ENCODE measurements at places on chromosomes 13 and 19. TPM values are rescaled to one million over a fixed set of nuclear protein-coding genes. Genes with fewer than 3 reads are reported as not detected.

Gene CPB2
- not detected for total RNA-seq

Gene F7
- 0.29 TPM for total RNA-seq

Gene LIM2
- total RNA-seq = 0.36 TPM

Gene APC2
- 0.07 TPM for total RNA-seq

Gene TYROBP
- total RNA-seq = not detected

Gene ZNF446
- total RNA-seq = 6.4 TPM

Gene MUC16
- not detected for total RNA-seq

Gene STK11
- 74.3 TPM for total RNA-seq

Gene PRR20E
- not detected for total RNA-seq

Gene LRRC63
- 0.45 TPM for total RNA-seq

Gene ZSCAN1
- total RNA-seq = not detected

Gene ZNF253
- total RNA-seq = 11.0 TPM

Gene FGF21
- not detected for total RNA-seq

DNA sequence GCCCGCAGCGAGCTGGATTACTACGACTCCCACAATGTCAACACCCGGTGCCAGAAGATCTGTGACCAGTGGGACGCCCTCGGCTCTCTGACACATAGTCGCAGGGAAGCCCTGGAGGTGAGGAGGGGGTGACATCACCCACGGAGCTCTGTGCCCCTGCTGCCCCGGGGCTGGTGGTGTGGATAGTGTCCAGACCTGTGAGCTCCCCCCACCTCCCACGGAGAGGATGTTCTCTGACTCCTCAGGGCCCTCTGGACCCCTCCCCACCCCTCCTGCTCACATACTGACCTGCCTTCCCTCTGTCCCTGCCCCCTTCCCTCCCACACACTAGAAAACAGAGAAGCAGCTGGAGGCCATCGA, 20.7 kb downstream of the CAPN12 start:
- DNase-seq = no peak
- peaks cover 12% of the 10 kb centered on the region for H3K4me1 ChIP-seq
- no peak overlapping the region for H3K27ac ChIP-seq
- peaks cover 2% of the 10 kb centered on the region for H3K36me3 ChIP-seq

- peak; percentile 49 for DNase-seq
- H3K27me3 ChIP-seq = no peaks in the 10 kb centered on the region
- H3K27ac ChIP-seq = no peak overlapping the region
- no peak overlapping the region for H3K4me3 ChIP-seq
- peaks cover 32% of the 10 kb centered on the region for H3K4me1 ChIP-seq
- no peaks in the 10 kb centered on the region for H3K36me3 ChIP-seq
These were observed 79.1 kb downstream of the ATP11A start for GRCh38 chr13:112768795-112769481.

- peaks cover 23% of the 10 kb centered on the region for H3K27me3 ChIP-seq
- no peaks in the 10 kb centered on the region for H3K4me1 ChIP-seq
- no peak within 1 kb of the TSS for H3K27ac ChIP-seq
- no peak for DNase-seq
These were observed at the start of gene LGALS16 for GRCh38 chr19:39655613-39656012. LGALS16 (plus strand) TSS chr19:39655913; CDS start chr19:39655962, 49 bp downstream.

DNA sequence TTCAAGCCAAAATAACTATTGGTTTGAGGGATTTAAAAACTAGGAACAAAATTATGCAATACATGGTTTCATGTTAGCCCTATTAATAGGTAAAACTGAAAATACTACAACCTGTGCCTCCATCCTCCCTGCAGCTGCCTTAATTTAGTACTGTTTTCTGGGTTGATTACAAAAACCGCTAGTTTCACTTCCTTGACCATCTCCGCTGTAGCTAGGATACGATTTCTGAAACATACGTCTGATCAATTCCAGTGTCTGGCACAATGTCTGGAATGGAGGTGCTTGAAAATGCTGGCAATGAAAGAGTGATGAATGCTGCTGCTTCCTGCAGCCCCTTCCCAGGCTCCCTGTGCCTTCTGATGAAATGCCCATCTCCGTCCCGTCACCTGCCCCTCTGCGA, 273.5 kb downstream of the SHISA2 start:
- no peak overlapping the region for H3K4me3 ChIP-seq
- no peaks in the 10 kb centered on the region for H3K4me1 ChIP-seq
- H3K27me3 ChIP-seq = peaks cover 3% of the 10 kb centered on the region
- DNase-seq = no peak

DNA sequence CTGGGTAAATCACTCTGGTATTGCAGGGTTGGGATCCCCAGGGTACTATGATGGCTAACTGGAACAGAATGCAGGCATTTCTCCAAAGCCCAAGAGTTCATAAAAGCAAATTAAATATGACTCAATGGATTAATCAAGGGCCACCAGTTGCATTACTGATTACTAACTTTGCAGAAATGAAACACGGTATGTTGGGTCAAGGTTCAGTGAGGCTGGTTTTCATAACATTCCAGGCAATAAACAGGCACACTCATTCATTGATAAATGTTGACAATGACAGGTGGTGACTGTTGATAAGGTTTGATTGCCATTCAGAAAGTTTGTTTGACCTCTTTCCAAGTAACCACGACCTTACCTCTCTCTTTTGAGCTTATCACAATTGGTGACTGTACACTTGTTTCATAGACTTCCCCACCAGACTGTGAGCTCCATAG, 506 bp upstream of the AP1M1 start:
- peaks cover 36% of the 10 kb centered on the region for H3K4me1 ChIP-seq
- H3K27me3 ChIP-seq = no peaks in the 10 kb centered on the region
- peak overlapping the region; percentile 92 for H3K27ac ChIP-seq
- peak overlapping the region; percentile 97 for H3K4me3 ChIP-seq

DNA sequence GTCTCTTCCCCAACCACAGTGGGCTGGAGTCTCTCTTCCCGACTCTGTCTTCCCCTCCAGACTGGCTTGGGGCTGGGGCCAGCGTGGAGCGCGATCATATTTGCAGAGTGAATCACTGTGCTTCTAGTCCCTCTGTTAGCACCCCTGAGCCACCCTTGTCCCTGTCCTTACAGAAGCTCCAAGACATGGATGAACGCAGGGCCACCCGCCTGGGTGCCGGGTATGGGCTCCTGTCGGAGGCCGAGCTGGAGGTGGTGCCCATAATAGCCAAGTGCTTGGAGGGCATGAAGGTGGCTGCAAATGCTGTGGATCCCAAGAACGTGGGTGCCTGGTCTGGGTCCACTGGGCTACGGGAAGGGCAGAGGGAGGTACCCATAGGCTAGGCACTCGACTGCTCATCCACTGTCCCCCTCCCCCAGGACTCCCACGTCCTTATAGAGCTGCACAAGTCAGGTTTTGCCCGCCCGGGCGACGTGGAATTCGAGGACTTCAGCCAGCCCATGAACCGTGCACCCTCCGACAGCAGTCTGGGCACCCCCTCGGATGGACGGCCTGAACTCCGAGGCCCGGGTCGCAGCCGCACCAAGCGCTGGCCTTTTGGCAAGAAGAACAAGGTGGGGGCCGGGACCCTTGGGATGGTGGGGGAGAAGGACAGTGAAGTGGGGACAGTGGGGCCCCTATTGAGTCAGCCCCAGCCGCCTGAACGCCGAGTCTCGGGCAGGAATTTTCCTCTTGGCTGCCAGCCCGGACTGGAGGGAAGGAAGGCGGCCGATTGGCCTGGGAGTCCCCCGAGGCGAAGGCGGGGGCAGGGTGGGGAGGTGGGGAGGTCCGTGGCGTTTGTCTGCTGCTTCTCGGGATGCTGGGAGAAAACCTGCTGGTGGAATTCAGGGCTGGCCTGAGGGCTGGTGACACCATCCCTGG, 5.2 kb downstream of the TRIP10 start:
- H3K4me3 ChIP-seq = no peak overlapping the region
- no peak for DNase-seq
- H3K4me1 ChIP-seq = peaks cover 12% of the 10 kb centered on the region
- H3K27ac ChIP-seq = no peak overlapping the region
- peaks cover 41% of the 10 kb centered on the region for H3K36me3 ChIP-seq

- H3K4me1 ChIP-seq = peaks cover 13% of the 10 kb centered on the region
- DNase-seq = peak; percentile 25
- no peaks in the 10 kb centered on the region for H3K36me3 ChIP-seq
- H3K27ac ChIP-seq = no peak overlapping the region
- H3K27me3 ChIP-seq = peaks cover 4% of the 10 kb centered on the region
These were observed 199.3 kb upstream of the UBL3 start for GRCh38 chr13:30049692-30050091.

GRCh38 chr13:31327182-31327860, 127.5 kb downstream of the B3GLCT start:
- DNase-seq = no peak
- H3K27ac ChIP-seq = no peak overlapping the region
- H3K36me3 ChIP-seq = peaks cover 30% of the 10 kb centered on the region
- H3K27me3 ChIP-seq = no peaks in the 10 kb centered on the region
- H3K4me1 ChIP-seq = no peaks in the 10 kb centered on the region
- no peak overlapping the region for H3K4me3 ChIP-seq

DNA sequence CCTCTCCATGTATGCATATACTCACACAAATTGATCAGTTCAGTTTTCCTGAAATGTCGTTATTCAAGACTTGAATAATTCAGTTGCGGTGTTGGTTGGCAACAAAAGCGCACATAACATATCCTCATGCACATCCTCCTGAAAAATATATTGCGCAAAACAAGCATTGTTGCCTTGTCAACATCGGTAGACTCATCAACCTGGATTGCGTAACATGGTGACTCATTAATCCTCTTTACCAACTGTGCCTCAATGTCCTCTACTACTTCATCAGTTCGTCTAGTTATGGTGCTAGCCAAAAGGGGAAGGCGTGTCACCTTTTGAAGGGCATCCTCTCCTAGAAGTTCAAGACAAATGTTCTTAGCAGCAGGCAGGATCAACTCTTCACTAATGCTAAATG, 357.7 kb downstream of the LMO7 start:
- H3K27me3 ChIP-seq = no peaks in the 10 kb centered on the region
- no peak overlapping the region for H3K27ac ChIP-seq
- H3K4me3 ChIP-seq = no peak overlapping the region
- DNase-seq = no peak
- no peaks in the 10 kb centered on the region for H3K4me1 ChIP-seq

GRCh38 chr19:51784922-51785690, 9.9 kb upstream of the FPR3 start:
- peaks cover 6% of the 10 kb centered on the region for H3K27me3 ChIP-seq
- no peaks in the 10 kb centered on the region for H3K4me1 ChIP-seq

GRCh38 chr19:41299755-41300089, 10.2 kb upstream of the CCDC97 start:
- peaks cover 88% of the 10 kb centered on the region for H3K36me3 ChIP-seq
- DNase-seq = peak; percentile 58
- no peaks in the 10 kb centered on the region for H3K27me3 ChIP-seq
- peaks cover 99% of the 10 kb centered on the region for H3K4me1 ChIP-seq
- no peak overlapping the region for H3K4me3 ChIP-seq

GRCh38 chr13:44155422-44156293, 218.0 kb upstream of the SERP2 start:
- no peak overlapping the region for H3K27ac ChIP-seq
- no peak for DNase-seq
- H3K36me3 ChIP-seq = no peaks in the 10 kb centered on the region
- H3K27me3 ChIP-seq = no peaks in the 10 kb centered on the region

DNA sequence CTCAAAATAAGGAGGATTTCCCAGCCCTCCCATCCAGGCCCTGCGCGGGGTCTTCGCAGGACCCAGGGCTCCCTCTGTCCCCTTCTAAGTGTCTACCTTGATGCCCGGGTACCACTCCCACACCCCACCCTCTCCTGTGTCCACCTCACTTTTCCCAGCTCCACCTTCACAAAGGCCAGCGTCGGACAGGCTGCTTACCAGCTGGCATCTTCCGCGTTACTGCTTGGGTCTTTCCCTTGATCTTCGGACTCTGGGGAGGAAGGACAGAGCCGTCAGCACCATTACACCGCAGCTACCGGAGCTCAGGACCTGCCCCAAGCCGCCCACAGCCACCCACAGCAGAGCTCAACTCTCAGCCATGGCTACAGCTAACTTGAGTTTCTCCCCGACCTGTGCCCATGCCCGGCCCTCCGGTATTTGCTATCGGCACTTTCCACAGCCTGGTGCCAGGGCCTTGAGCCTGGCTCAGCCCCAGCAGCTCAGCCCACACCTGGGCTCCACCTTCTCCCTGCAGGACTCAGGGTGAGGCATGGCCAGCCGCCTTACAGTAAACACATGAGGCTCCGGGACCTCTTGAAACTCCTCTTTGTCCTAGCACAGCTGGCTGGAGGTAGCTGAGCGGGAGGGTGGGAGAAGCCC, 3.8 kb downstream of the C13orf46 start:
- H3K36me3 ChIP-seq = peaks cover 8% of the 10 kb centered on the region
- no peaks in the 10 kb centered on the region for H3K4me1 ChIP-seq
- no peak overlapping the region for H3K27ac ChIP-seq
- no peaks in the 10 kb centered on the region for H3K27me3 ChIP-seq
- no peak for DNase-seq
- H3K4me3 ChIP-seq = no peak overlapping the region

DNA sequence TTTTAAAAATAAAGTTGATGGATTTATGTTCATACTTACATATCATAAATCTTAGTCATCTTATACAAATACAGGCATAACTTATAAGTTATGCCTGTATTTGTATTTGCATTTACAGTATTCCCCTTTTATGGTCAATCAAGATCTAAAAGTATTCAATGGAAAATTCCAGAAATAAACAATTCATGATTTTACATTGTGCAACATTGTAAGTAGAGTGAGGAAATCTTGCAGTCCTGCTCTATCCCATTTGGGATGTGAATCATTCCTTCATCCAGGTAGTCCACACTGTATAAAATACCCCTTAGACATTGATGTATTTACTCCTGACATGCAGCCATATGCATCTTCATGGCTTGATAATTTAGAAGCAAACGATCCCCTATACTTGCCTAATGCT, 795.3 kb downstream of the SLITRK1 start:
- H3K4me3 ChIP-seq = no peak overlapping the region
- no peaks in the 10 kb centered on the region for H3K27me3 ChIP-seq

DNA sequence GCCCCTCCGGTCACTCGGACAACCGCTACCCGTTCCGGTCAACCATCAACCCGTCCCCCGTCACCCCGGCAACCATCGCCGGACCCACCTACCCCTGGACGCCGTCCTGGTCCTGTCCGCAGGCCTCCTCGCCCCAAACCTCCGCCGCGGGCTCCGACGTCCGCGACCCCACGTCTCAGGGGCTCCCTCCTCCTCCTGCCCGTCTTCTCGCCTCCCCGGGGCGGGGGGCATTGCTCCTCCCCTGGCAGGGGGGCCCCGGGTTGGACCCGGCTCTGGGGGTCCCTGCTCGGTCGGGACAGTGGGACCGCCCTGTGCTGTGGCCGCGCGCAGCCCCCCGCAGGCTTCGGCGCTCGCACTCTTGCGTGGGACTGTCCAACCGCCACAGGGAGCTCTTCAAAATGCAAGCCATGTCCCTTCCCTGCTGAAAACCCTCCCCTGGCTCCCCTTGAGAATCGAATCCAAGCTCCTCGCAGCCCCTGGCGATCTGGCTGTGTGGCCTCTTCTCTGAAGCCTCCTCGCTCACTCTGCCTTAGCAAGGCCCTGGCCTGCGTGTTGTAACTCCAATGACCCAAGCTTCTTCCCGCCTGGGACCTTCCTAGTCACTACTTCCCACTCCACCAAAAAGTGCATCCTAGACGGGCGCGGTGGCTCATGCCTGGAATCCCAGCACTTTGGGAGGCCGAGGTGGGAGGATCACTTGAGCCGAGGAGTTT, 8.4 kb downstream of the EPHX3 start:
- DNase-seq = no peak
- peak overlapping the region; percentile 75 for H3K4me3 ChIP-seq
- H3K36me3 ChIP-seq = no peaks in the 10 kb centered on the region
- H3K4me1 ChIP-seq = peaks cover 14% of the 10 kb centered on the region
- H3K27me3 ChIP-seq = peaks cover 19% of the 10 kb centered on the region
- no peak overlapping the region for H3K27ac ChIP-seq

GRCh38 chr19:18433015-18433691, 4.8 kb downstream of the ISYNA1 start:
- H3K4me1 ChIP-seq = peaks cover 20% of the 10 kb centered on the region
- DNase-seq = no peak
- H3K27ac ChIP-seq = no peak overlapping the region
- H3K4me3 ChIP-seq = no peak overlapping the region
- H3K27me3 ChIP-seq = no peaks in the 10 kb centered on the region

- H3K4me1 ChIP-seq = peaks cover 4% of the 10 kb centered on the region
- H3K27ac ChIP-seq = no peak overlapping the region
- no peak overlapping the region for H3K4me3 ChIP-seq
These were observed 628 bp downstream of the BEST2 start for GRCh38 chr19:12752056-12752781.
